ENCODE measurements at places on chromosomes 11 and 22.

- no peak for DNase-seq
These were observed 40.6 kb downstream of the SCUBE1 start for GRCh38 chr22:43302531-43303041.

DNA sequence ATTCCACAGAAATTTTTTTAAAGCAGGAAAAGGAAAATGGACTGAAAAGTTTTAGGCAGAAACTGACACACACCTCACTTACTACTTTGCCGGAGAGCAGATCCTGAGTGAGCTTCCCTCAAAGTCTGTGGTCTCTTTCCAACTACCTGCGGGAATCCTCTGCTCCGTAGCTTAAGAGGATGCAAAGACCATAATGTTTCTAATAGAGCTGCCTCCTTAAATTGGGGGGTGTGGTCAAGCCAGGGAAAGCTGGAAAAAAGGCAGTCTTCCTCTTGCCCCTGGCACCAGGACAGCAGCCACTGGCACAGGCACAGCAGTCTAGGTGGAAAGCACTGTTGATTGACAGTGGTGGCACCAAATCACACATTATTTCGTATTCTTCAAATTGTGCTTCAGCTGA is at the start of gene ETS1:
Gene ETS1 (minus strand): TSS at position 144 of the 400 bp plus-strand sequence. CDS start 14,428 bp downstream, outside the sequence.
- no peak for DNase-seq

DNA sequence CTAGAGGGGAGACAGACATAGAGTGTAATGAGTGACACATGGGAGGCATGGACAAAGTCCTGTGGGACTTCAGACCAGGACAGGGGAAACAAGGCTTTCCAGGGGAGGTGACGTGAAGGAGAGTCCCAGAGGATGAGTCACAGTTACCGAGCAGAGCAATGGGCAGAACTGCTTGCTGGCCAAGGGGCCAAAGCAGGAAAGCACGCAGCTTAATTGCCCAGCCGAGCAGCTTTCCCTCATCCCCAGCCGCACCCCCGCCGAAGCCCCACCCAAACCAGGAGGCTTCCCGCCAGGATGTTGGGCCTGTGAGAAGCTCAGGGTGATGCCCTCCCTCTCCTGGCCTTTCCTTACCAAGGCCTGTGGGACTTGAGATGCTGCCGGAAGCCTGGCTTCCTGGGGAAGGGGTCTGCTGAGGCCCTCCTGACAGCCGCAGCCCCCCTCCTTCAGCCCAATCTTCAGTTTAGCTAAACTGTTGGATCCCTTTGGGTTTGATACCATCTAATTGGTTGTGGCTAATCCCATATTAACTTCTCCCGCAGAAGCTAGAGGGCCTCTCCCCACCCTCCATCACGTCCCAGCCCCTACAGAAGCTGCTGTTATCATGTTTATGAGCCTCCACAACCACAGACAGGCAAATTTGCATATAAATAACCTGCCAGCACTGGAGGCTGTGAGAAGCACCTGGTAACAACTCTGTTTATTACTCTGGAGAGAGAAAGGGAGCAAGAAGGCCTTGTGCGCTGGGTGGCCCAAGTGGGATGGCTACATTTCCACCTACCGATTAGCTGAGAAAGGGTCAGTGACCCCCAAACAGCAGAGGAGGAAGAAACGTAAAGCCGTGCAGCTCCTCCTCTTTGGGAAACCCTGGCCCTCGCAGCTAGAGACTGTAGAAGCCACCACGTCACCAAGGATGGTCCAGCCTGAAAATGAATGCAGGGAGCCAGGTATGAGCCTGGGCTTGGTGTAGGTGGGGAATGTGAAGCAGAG is 80.0 kb downstream of the TRIM29 start:
- no peak for DNase-seq

DNA sequence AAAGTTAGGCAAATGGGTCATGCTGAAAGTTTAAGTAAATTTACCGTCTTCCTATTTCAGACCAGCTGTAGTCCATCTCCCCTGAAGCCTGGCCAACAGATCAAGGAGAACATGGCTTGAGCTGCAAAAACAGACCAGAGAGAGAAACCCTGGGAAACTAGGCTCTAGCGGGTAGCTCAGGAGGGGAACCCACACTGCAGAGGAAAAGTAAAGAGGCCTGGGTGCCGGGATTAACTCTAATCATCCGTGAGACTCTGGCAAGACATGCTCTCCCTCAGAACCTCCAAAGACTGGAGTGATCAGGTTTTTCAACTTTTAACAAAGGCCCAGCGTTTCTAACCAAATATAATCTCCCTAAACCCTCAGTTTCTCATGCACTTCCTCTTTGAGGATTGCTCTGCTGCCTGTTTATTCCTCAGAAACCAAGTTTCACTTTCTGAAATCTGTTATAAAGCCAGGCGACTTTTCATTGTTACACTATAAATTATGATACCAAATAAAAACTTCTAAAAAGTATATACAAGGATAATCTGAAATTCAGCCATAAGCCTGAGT is 67.5 kb downstream of the GAB2 start:
- DNase-seq: peak; percentile 78

GRCh38 chr11:35709376-35709775 is 46.8 kb downstream of the TRIM44 start:
- DNase-seq: no peak

- DNase-seq: peak; percentile 68
These were observed at the start of gene RIN1 for GRCh38 chr11:66336234-66337102. TSS of gene RIN1 (minus strand) at chr11:66336434. CDS start at chr11:66336402, 32 bp downstream.

DNA sequence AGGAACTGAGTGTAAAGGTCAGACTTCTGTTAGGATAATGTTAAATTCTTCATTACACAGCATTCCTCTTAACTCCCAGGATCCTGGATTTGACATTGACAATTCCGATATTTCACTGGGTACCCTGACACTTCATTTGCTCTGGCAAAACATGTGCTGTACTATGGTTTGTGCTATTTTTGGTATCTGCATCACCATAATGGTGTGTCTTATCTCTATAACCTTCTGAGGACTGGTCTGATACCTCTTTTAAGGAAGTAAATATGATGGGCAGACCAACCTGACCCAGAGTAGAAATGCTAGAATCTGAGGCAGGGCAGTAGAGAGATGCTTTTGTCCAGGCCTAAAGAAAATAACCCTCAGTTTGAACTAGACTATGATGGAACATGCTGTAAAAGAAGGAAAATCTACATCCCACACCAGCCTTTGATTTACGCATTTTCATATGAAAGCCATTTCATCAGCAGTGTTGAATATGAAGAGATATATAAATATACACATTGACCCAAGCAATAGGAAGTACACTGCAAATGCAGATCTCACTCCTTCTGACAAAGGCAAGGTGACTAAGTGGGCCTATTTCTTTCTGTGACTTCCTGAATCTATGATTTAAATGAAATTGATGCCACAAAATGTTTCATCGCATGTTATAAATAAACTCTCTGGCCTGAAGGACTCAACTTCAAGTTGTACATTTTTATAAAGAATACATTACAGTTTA is 966.7 kb downstream of the DLG2 start:
- DNase-seq: no peak

DNA sequence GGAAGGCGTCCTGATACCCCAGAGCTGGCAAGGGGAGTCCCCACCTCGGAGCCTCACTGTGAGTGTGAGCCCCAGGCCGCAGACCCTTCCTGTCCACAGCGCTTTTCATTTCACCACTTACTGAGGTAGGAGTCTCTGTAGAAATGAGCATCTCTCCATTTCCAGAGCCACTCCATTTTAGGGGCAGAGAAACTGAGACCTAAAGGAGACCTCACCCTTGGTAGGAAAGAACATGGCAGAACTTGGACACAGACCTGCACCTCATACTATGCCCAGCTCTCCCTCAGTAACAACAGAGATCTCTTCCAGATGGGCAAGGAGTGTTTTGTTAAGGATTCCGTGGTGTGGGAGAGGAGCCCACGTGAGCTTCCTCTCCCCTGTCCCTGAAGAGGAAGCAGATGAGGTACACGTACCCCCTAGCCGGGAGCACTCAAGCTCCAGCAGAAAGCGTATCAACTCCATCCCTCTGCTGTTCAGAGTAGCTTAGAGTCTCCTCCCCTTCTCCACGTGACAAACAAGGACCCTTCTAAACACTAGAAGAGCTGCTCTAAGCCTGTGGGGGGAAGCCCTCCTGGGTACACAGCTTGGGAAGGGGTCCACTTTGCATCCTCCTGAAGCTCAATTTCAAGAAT is 532 bp upstream of the VSIG2 start:
- no peak for DNase-seq

DNA sequence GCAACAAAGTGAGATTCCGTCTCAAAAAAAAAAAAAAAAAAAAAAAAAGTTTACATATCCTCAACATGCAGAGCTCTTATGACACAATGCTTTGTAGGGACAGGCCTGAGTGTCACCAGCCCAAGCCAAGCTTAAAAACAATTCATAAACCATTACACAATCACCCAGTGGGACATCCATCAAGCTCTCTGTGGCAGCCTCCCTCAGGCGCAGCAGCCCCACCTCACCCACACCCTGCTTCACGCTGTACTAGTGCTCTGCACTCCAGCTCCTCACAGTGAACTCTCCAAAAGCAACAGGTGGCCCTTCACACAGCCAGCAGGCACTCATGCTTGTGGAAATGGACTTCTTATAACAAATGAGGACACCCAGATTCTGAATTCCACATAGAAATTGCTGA is 3.5 kb upstream of the FOXRED2 start:
- DNase-seq: no peak

- no peak for DNase-seq
These were observed 2.6 kb upstream of the NUDT8 start for GRCh38 chr11:67632175-67632981.

GRCh38 chr11:11244470-11245080 is 108.5 kb downstream of the CSNK2A3 start:
- DNase-seq: no peak

- DNase-seq: no peak
These were observed 108.7 kb upstream of the AKIP1 start for GRCh38 chr11:8802251-8802650.
